ENCODE measurements at places on chromosomes 11 and 22.

DNA sequence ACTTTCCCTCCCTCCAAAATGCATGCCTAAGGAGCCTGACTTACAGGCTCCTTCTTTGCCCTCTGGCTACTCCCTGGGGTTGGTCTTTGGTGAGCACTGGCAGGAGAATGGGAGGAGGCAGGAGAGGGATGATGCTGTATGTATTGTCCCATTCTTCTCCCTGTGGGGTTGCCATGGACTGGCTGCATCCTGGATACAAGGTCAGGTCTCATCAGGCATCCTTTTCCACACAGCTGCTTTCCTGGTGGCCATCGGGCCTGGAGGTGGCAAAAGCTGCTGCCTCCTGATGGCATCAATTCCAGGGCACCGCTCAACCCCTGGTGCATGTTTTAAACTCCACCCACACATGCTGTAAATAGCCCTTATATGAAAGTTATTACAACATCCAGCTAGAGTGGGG is 257.2 kb downstream of the ETS1 start:
- DNase-seq, result no peak

GRCh38 chr11:68411501-68411991 is 49.0 kb upstream of the PPP6R3 start:
- DNase-seq, result no peak

DNA sequence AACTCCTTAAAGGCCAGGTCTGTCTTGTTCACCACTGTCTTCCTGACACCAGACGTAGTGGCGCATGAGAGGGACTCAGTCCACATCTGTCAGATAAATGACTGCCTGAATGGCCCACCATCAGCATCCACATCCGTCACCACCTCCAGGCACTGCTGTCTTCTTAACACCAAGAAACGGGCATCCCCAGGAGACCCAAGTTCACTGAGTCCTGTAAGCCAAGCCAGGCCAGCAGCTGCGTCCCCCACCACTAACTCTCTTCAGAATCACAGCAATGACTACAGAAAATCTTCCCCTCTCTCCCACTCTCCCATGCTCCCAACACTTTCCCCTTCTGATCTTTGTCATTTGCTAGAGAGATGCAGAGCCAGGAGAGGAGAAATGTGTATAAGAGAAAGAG is 47.3 kb upstream of the LRRC32 start:
- no peak for DNase-seq

DNA sequence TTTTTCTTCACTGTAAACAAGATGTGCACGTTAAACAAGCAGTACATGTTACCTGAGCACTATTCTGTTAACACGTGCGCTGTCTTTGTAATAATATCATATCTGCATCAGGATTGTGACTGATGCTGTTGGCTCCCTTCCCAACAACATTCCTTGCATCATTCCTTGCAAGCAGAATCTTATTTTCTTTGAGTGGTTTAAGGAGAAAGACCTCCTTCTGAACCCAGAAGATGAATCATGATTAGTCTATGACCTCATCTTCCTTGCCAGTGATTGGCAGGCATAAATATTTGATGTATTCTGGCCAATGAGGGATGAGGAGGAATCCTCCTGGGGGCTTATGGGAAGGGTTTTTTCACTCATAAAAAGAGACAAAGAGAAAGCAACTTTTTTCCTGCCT is 46.2 kb downstream of the C11orf71 start:
- no peak for DNase-seq

DNA sequence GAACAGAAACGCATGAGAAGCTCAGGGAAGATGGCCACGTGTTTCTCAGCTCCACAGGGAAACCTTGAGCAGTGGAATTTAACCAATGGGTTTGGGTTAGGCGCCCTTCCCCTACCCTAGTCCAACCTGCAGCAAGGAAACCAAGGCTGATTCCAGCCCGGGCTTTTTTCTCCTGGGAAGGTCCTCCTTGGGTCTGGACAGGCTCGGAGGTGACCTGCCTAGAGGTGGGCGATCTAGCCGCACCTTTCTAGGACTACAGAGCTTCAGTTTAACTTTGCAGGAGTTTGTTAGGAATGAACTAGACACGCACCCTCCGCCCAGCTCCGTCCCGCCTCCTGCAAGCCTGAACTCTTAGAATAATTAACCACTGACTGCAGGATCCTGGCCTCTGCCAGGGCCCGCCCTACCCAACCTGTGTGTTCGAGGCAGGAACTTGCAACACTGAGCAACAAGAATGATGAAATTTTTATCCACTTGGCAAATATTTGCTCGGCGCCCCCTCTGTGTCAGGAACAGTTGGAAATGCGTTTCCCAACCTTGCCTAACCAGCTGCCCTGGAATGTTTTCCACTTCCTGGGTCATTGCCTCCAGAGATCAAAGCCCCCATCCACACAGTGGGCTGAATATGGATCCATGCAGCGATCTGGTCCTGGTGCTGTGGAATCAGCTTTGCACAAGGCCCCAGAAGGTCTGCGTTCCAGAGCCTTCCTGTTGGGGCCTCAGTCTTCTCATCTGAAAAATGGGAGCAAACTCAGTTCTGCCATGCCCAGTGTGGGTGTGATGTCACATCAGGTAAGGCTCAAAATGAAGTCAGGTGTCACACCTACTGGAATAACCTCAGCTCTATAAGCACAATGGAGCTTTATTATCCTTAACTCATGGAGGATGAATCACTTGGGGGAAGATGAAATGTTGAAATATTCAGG is 13.3 kb downstream of the MPST start:
- no peak for DNase-seq

DNA sequence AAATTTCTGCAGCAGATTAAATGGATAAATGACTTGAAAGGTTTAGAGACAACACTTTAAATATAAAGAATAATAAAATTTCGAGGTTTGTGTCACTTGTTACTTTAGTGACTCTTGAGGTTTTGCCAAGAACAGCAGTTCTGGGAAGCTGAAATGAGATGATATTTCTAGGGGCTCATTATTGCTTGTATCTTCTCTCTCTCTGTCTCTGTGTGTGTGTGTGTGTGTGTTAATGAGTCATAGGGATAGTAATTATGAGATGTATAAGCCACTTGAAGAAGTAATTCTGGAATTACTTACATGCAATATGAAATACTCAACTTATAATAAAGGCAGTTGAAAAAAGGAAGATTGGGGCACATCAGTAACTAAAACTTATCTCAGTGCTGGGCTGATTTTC is 9.6 kb upstream of the OR10G7 start:
- DNase-seq, result no peak

DNA sequence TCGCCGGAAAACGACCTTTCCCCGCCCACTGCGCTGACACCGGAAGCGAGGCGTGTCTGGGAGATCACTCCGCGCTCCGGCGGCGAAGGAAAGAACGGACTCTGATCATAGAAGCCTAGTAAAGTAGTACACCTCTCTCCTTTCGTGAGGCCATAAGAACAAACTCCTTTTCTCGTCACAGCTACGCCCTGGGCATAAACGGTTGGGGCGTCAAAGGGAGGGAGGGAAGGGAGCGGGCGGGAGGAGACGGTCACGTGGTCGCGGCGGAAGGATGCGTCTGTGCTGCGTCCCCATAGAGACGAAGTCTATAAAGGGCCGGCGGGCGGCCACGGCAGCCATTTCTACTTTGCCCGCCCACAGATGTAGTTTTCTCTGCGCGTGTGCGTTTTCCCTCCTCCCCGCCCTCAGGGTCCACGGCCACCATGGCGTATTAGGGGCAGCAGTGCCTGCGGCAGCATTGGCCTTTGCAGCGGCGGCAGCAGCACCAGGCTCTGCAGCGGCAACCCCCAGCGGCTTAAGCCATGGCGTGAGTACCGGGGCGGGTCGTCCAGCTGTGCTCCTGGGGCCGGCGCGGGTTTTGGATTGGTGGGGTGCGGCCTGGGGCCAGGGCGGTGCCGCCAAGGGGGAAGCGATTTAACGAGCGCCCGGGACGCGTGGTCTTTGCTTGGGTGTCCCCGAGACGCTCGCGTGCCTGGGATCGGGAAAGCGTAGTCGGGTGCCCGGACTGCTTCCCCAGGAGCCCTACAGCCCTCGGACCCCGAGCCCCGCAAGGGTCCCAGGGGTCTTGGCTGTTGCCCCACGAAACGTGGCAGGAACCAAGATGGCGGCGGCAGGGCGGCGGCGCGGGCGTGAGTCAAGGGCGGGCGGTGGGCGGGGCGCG is at the start of gene ATF4:
Gene ATF4, plus strand, starts transcription at position 337 of the 880 bp plus-strand sequence. CDS start 884 bp downstream, outside the sequence.
- peak; percentile 88 for DNase-seq

DNA sequence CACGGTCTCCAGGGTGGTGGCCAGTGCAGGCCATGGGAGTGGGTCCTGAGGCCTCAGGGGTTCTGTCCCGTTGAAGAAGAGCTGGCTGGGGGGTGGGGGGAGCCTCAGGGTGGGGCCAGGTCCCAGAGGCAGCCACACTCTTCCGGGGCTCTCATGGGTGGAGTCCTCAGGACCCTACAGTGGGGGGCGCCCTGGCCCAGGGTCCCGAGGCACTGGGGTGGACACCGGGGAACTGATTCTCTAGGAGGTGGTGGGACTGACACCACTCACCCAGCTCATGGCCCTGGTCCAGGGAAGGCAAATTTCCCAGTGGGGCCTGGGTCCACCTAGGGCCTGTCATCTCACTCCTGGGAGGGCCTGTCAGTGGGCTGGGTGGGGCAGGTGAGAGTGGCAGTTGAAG is 12.8 kb downstream of the GGT5 start:
- DNase-seq, result no peak

GRCh38 chr11:72430741-72431570 is 3.4 kb downstream of the CLPB start:
- no peak for DNase-seq

GRCh38 chr11:15406851-15407351 is 292.2 kb downstream of the INSC start:
- no peak for DNase-seq

- no peak for DNase-seq
Observed at GRCh38 chr11:77110836-77111235, 8.2 kb downstream of the OMP start.

DNA sequence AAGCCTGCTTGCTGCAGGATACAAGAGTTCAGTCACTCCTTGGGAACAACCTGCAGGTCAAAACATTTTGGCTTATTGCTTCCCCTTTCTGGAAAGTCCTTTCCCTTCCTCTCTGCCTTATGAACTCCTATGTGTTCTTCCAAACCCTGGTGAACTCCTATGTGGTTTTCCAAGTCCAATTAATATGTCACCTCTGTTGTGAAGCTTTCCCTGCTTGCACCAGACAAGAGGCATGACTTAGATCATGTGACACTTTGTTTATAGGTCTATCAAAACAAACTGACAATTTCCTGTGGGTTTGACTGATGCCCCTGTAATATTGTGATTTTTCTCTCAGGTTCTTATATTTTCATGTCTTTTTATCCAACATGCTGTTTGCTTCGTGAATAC is 64.2 kb downstream of the ENDOD1 start:
- DNase-seq, result no peak

GRCh38 chr11:110855191-110855590 is 143.0 kb upstream of the ARHGAP20 start:
- DNase-seq, result no peak

DNA sequence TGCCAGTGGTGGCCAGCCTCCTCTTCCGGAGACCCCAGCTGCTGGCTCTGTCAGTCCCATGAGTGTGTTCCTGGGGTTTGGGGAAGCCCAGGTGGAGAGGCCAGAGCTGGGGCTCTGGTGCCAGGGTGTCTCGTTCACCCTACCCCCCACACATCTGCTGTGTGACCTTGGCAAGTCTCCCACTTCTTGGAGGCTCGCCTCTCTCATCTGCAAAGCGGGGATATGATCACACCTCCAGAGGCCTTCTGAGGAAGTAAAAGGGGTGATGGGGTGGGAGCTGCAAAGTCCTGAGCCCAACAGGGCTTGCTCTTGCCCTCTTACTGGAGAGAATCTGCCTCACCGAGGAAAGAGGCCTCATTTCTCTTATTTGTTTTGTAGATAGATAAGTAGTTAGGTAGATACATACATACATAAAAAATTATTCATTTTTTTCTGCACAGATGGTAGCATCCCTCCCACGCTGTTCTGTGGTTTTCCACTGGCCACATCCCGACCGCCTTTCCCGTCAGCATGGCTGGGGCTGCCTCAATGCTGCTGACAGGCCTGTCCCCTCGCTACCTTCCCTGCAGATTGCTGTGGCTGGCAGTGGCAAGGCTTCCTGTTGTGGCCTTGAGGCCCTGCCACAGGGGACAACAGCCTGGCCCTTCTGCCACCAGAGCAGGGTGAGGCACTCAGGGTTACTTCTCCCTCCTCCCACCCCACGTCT is 23.9 kb downstream of the MYO7A start:
- peak; percentile 22 for DNase-seq
